ENCODE measurements at places on chromosomes 6 and 20.
A peak's percentile ranks its signal among the peaks of the same experiment; 100 is the strongest.

- DNase-seq = no peak
These were observed 138.4 kb upstream of the SPACA1 start for GRCh38 chr6:87908978-87909811.

- DNase-seq = no peak
These were observed 48.3 kb downstream of the ZFP64 start for GRCh38 chr20:52143277-52143676.

GRCh38 chr6:40232698-40233097 is 298.4 kb upstream of the MOCS1 start:
- DNase-seq = no peak

GRCh38 chr6:69789578-69789977 is 7.2 kb downstream of the LMBRD1 start:
- no peak for DNase-seq

DNA sequence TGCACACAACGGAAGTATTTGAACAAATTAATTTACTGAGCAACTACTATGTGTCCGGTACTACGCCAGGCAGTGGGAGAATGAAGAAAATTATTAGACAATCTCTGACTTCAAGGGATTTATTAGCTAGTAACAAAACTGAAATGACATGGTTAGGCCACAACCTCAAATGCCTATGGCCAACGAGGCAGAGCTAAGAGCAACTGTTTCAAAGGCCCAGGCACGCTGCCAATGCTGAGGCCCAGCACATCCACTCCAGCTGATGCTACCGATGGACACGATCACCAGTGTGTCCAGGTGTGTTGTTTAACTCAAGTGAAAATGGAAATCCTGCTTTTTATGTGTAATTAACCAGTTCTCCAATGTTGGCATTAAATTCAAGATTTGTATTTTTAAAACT is 420.9 kb downstream of the PRKN start:
- DNase-seq = no peak

DNA sequence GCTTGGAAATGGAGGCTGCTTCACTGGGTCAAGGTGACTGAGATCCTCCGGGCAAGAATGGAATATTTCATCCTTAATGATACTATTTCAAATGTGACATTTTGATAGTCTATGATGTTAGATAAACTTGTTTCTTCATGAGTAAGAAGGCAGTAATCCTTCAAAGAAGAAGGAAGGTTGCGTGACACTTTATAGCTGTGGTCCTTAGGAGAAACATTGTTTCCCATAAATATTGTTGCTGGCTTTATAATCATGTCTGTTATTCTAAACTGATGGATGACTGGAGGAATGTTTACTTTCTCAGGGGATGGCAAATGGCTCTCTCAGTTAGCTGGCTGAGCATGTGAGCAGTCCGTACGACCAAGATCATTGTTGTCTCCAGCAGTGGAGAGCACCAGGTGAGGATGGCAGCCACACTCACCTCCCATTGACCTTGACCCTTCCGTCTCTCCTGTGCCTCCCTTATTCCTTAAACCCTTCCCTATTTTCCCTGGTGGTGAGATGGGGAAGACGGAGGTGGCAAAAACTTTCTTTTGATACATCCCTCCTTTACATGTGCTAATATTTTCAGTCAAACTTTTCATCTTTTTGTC is 171.2 kb upstream of the OLIG3 start:
- no peak for DNase-seq

GRCh38 chr20:40945189-40945588 is 83.4 kb upstream of the TOP1 start:
- DNase-seq = no peak

- DNase-seq = no peak
These were observed 162.4 kb downstream of the CDKAL1 start for GRCh38 chr6:20696676-20697075.

DNA sequence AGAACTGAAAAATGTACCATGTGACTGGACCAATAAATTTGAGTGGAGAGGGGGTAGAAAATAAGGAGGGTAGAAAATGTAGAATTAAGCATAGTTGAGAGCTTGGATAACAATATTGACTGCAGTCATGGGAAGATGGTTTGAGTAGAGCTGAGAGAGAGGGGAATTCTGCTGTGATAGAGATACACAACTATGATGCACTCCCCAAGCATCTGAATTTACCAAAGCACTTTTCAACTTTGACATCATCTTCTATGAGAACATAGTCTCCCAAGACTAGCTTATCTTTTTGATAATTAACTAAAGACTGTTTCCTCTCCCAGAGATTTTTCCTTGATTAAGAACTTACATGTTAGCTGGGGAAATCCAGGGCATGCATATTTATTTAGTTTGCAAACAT is 103.1 kb downstream of the TNFRSF21 start:
- no peak for DNase-seq

- DNase-seq = no peak
These were observed 428.7 kb upstream of the SOX4 start for GRCh38 chr6:21164768-21165326.

DNA sequence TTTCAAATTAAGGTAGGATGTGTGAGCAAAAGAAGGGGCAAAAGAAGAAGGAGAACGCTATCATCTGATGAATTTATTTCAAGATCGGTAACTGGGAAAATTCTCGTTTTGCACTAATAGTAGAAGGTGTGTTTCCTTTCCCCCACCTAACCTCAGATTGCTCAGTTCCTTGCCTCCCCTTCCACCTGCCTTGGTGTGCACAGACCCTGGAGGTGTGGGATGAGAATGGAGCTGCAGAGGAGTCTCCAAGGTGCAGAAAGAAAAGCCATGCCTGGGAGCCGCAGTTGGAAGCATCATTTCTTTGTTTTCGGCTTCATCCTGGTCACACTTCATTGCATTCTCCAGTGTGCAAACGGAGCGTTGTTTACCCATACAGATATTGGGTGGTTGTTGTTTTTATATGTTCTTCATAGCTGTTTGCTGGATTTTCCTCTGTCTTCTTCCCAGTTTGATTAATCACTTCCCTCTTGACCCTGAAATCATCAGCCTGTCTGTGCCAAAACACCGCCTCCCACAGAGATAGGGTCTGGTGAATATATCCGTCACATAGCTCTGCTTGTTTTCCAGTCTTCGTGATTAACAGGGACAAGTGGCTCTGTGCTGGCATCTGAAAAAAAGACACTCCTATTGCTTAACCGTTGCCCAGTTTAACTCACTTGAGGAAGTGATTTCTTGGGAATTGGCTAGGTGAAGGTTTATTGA is 40.2 kb upstream of the NEDD9 start:
- DNase-seq = no peak

DNA sequence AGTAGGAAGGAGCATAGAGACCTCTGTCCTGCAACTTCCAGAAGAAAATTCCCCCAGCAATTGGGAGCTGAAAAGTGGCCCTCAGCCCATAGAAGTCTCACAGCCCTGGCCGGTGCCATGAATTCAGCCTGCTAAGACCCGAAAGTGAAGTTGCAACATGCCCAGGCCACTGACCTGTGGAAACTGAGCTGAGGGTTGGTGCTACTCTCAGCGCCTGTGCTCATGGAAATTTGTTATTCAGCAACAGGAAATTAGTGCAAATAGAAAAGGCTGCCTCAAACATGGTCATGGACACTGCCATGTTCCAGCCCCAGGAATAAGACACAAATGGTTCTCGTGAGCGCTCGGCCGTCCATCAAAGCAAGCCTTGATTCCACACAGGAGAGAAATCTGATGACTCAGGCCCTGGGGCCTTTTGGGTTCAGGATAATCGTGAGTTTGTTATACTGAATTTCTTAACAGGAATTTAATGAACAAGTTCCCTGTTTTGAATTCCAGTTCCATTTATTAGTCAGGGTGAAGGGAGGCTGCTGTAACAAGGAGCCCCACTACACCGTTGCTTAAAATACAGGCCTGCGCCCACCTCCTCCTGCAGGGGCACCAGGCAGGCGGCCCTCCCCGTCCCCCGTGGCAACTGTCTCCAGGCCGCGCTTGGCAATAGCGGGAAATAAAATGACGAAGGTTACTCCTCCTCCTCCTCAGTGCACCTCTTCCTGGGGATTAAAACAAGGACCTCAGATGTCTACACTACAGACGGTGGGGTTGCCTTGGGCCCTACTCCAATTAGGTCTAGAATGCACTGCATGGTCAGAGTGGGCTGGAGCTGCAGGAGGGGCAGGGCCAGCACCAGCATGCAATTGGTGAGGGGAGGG is 152.9 kb downstream of the ERMARD start:
- DNase-seq = no peak

GRCh38 chr6:161918628-161919205 is 644.9 kb upstream of the AGPAT4 start:
- DNase-seq = no peak

- no peak for DNase-seq
These were observed 35.1 kb upstream of the KCNG1 start for GRCh38 chr20:51058017-51058416.

DNA sequence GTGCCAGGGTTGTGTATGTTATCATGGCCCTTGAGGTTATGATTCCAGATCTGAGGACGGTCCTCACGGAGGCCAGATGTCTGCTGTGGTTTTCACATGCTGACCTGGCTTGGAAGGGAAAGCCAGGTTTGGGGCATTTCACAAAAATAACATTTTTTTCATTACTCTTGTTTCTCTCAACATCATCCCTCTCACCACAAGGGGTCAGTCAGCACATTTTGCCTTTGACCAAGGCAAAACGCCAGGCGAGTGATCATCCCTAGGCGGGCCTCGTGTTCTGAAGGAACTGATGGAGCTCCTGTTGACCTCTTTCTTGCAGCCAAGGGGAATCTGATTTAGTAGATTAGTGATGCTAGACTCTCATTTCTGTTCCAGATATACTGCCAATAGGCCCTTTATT is 133.5 kb downstream of the TBC1D7 start:
- DNase-seq = peak; percentile 19

GRCh38 chr6:158037021-158037420 is 55.4 kb downstream of the SYNJ2 start:
- no peak for DNase-seq

- DNase-seq = no peak
These were observed 14.7 kb downstream of the PABPC1L start for GRCh38 chr20:44924541-44924940.

GRCh38 chr6:83756565-83756964 is 47.7 kb upstream of the SNAP91 start:
- DNase-seq = no peak

DNA sequence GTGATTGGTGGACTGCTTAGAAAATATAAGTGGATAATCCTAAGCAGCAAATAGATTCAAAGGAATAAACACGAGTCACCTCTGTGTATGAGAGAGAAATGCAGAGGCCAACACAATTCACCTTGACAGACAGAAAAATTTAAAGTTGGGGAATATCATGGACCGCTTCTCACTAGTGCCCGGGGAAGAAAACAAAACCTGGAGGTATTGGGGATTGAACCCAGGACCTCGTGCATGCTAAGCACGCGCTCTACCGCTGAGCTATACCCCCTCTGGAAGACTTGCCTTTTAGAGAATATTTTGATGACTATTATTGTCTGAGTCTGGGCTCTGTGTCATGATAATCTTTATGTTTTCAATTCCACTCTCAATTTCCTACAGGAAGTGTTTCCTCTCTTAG is 111.9 kb downstream of the TRIM27 start:
- DNase-seq = no peak

- no peak for DNase-seq
These were observed 225.3 kb upstream of the FAM83B start for GRCh38 chr6:54621285-54621684.

- DNase-seq = no peak
These were observed 37.5 kb upstream of the LCA5 start for GRCh38 chr6:79574630-79575225.

DNA sequence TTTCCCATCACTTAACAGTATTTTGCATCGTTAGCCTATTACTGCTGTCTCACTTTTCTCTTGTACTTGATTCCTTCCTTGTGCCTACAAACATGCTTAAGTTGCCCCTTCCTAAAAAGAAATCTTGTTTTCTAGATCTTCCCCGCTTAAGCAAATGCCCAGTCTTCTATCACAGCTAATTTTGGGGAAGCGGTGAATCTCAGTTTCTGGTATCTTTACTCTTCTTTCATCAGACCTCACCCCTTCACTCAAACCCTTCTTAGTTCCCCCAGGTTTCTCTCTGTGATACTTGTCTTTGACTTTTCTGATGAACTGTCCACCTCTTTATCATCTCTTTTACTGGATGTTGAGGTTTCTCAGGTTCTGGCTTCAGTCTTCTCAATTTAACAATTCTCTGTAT is 14.2 kb downstream of the VAPB start:
- no peak for DNase-seq

DNA sequence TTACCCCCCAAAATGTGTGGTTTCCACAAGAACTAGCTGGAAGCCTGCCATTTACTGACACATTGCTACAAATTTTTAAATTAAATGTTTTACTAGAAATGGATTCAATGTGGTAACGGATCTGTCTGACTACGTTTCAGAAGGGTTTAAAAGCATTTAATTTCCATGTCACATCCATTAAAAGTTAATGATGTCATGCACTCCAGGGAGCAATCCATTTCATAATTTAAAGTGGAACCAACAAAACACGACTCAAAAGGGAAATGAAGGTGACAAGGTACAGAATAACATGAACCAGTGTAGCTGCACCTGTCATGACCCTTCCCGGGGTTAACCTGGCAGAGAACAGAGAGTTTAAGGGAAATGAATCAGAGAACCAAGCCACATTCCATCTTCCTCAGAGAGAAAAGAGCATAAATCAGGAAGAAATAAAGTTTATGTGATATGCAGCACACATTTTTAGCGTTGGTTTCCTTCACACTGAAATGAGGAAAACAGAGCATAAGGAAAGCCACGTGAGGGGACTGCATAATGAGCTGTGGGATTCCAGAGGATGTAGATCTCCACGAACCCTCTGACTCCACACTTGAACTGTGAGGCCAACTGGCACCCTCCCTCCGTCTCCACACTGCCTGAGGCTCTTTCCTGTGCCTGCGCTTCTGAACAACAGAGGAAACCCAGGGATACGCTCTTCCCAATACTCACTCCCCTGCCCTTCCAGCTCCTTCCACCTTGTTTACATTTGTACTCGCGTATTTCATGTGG is 170.3 kb upstream of the AHI1 start:
- DNase-seq = no peak

- no peak for DNase-seq
These were observed 73.7 kb upstream of the CITED2 start for GRCh38 chr6:139448051-139448649.

DNA sequence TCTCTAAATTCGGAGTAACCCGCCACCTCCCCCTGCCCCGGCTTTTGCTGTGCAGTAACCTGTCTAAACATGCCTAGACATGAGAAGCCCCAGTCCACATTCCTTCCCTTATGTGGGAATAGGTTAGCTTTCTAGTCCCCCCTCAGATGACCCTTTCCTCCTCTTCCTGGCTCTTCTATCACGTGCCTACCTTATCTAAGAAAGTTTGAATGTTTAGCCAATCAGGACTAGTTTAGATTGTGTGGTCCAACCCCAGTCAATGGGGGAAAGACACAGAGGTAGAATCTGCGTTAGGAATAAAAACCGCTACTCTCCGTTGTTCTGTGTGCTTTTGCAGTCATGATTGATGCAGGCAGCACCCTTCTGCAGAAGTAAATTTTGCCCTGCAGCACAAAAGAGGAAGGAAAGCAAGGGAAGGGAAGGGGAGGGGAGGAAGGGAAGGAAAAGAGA is 69.0 kb upstream of the CD93 start:
- no peak for DNase-seq

All from activated naive CD8-positive, alpha-beta T cell treated with anti-CD3 and anti-CD28 coated beads, Interleukin-2, amount 50 U/mL, for 24 hours (primary cell).